Suprapubic skin (tissue), 4 donors: ENCODE measurements at places on chromosomes 4 and X.

DNA sequence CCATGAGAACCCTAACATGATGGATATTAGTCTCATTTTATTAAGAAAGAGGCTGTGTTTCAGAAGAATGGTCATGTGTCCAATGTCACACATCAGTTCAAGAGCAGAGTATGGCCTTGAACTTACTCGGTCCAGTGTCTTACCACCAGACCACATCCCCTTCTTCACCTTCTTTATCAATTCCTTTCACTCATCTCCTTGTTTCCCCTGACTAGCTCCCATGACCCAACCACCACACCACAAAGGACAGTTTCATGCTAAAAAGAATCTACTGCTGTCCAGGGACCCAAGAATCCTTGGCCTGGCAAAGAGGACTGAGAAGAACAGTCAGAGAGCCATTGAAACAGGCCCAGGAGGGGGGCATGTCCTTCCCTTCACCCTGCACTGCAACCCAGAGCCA is 33.6 kb upstream of the MSN start:
- DNase-seq, result no peak

DNA sequence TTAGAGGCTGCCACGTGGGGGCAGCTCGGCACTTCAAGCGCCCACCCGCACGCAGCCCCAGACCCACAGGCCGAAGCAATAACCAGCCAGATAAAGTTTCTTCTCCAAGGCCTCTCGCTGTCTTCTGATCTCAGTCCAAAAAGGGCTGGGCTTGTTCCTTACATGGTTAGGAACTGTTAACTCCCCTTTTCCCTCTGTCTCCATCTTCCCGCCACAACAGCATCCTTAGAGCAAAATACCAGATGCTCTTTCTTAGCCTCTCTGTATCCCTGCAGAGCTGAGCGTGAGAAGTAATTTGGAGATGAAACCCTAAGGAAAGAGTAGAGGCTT is 23.4 kb upstream of the KIAA1210 start:
- DNase-seq, result no peak

- no peak for DNase-seq
Observed at GRCh38 chrX:130267956-130268448, 697 bp downstream of the ZNF280C start.

DNA sequence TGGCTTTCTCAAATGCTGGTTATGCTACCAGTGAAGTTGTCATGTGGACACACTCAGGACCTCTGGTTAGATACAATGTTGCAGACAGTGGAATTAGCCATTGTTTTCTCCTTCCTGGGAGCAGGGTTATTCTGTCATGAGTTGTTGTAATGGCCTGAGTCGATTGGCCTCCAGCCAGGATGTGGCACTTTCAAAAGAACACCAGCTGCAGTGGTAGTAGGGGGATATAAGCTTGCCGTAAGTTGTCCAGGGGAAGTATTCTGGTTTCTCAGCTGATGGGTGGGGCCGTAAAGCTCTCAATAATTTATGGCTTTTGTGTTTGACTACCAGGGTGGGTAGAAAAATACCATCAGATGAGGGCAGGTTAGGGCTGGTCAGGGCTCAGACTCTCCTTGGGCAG is 697.5 kb upstream of the GNPDA2 start:
- no peak for DNase-seq

DNA sequence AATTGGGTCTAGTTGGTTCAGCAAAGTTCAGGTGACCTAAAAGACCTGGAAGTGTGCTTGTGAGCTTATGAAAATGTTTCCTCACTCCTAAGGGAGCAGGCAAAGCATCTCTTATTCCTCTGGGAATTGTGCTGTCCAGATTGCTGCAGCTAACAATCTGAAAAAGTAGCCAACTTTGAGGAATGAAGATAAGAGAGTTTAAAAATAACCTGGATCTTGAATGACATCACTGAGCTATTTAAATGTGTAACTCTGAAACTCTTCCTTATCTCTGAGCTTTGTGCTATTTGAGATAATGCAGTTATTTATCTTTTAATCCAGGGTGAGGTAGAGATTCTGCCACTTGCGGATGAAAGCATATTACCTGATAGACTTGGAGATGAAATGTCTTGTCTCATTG is 384.8 kb downstream of the PPP4R3C start:
- DNase-seq, result no peak

GRCh38 chrX:20230406-20230805 is 36.3 kb downstream of the RPS6KA3 start:
- DNase-seq, result no peak

GRCh38 chrX:153776120-153776599 is 4.7 kb upstream of the SRPK3 start:
- DNase-seq, result no peak

- DNase-seq, result no peak
Observed at GRCh38 chr4:1329408-1330371, 17.3 kb upstream of the UVSSA start.

DNA sequence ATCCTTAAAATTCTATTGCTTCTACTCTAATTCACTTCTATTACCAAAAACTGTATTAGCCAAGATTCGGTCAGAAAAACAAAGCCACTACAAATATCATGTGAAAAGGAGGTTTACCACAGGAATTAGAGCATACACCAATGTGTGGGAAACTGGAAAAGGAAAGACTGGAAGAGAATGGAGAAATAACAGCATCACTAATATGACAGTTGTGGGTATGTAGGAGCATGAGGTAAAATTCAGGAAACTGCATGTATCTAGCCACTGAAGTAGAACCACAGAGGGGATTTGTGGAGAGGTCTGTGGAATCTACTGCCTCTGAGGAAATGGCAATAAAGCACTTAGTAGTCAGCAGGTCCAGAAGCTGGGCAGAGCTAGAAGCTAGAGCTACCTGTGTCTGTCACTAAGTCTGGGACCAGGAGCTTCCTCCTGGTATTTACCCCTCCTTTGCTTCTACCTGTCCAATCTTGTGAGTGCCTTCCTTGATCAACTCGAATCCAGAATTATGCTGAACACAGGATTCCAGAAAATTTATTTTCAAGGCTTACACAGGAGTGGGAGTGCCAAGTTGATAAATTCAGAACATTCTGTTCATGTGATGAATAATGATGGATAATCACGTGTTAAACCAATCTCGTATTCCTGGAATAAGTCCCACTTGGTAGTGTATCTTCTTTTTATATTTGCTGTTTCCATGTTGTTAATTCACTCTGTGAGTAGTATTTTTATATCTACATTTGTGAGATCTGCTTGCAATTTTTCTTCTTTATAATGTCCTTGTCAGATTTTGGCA is 52.6 kb downstream of the NAF1 start:
- no peak for DNase-seq

DNA sequence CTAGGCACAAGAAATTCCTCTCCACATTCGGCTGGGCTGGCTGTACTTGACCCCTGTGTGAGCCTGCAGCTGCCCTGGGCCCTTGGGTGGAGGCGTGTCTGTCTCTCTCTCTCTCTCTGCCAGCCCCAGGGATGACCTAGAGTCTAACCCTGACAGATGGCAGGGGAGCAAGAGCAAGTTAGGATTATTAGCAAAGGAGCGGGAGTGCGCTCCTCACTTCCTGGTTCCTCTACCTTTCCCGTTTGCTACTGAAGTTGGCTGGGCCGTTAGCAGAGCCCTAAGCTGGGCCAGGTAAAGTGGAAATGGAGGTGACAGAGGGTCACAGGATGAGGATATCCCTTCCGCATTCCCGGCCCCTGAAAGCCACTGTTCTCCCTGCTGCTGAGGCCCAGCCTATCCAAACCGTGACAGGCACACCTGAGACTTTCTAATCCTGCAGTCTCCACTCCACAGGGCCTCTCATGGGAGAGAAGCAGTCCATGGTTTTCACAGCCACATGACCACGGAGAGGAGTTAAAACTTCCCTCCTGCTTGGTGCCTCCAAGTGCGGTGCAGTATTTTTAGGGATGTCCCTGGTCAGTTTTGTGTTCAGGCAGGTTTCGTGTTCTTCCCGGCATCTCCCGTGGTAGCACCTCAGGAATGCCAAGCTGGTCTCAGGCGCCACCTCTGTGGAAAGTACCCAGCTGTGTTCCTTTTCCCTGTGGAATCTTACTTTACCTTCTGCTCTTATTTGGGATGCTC is 79.3 kb downstream of the CLDN22 start:
- DNase-seq, result no peak

- no peak for DNase-seq
Observed at GRCh38 chrX:110412971-110413726, 54.5 kb downstream of the RTL9 start.
